ENCODE measurements at places on chromosomes 11 and 22.

GRCh38 chr11:61639816-61640443 is 40.3 kb upstream of the DAGLA start:
- DNase-seq = no peak

DNA sequence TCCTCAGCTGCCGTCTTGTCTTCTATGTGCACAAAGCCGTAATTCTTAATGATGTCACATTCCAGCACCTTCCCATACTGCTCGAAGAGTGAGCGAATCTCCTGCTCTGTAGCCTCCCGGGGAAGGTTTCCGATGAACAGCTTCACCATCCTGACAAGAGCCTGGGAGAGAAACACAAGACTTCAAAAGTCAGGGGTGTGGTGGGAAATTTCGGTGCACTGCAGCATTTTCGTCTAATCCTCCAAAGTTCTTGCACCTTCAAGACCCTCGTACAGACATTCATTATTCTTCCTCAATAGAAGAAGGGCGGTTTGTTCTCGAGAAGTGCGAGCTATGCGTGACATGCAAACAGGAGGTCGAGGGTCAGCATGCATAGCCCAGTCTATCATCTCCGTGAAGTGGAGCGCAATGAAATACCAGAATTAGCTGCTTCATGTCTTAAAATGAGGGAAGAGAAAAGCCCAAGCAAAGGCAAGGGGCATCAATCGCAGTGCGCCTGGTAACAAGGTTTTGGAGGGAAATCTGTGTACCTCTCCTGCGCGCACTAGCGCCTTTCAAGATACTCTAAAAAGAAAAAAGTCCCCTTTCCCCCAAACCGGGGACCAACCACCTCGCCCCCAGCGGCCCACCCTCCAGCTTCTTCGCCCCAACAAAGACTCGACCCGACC is 622 bp downstream of the RBM4B start:
- no peak for DNase-seq

DNA sequence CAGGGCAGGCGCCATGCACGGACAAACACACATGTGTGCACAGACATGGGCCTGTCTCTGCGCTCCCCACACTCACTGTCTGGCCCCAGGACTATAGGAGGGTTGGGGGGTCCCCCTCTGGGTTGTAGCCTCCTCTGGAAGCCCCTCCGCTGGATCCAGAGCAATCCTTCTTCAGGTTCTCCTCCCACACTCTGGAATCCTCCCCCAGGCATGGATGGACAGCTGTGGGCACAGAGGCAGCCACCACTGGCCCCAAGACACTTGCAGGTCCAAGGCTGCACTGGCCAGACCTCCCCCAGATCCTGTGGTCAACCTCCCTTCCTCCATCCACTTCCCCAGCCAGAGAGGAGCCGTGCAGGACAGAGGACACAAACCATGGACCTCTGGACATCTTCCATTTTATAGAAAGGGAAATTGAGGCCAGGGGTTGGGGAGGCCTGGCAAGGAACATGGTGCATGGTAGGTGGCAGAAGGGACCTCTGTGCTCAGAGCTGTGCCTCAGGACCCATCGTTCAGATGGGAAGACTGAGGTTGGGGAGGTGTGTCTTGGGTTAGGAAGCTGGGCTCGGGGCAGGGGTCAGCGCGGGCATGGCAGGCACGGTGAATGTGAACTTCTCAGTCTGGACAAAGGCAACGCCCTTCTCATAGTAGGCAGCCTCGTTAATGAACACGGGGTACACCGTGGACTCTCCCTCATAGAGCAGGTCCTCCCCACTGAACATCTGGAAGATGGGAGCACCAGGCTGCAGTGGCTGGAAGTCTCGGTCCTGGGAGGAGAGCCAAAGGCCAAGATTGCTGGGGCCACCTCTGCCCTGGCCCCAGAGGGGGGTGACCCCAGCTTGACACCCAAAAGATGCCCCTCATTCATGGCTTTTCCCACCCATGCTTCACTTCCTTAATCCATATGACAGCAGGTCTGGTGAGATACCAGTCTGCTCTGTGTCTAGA is 2.9 kb upstream of the TBX10 start:
- no peak for DNase-seq

DNA sequence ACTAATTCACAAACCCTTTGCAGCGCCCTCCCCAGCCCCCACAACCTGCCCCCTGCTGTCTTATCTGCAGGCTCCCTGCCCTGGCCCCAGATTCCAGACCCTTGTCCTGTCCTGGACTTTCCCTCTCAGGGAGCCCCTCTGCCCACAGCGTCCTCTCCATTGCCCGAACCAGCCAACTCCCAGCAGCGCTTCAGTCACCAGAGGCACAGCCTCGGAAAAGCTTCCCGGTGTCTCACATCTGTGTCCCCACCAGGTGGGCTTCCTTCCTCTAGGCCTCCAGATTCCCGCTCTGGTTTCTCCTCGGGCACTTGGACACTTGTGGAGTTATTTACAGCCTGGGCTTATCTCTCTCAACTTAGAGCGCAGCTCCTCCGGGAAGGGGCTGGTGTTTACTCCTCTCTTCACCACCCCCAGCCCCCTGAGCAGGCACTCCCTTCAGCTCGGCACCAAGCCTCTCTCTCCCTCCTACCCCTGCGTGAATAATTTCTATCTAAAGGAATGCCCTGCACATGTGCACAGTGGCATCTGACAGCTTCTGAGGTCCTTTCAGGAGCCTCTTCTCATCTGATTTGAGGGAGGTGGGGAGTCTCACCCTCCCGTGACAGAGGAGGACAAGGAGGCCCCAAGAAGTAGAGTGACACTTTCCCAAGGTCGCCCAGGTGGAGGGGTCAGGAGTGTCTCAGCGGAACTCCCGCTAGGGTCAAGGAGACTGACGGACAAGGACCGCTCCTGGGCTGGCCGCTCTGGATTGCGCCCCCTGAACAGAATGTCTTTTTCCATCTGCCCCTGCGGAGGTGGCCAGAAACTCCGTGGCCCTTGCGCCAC is 838 bp downstream of the WNT11 start:
- DNase-seq = no peak

GRCh38 chr22:46084376-46084775 is 66.0 kb upstream of the PPARA start:
- DNase-seq = no peak

- DNase-seq = peak; percentile 53
Observed at GRCh38 chr22:36180038-36180880, 19.7 kb upstream of the APOL3 start.
